8988T (cell line): ENCODE measurements at places on chromosomes 7 and 10.

DNA sequence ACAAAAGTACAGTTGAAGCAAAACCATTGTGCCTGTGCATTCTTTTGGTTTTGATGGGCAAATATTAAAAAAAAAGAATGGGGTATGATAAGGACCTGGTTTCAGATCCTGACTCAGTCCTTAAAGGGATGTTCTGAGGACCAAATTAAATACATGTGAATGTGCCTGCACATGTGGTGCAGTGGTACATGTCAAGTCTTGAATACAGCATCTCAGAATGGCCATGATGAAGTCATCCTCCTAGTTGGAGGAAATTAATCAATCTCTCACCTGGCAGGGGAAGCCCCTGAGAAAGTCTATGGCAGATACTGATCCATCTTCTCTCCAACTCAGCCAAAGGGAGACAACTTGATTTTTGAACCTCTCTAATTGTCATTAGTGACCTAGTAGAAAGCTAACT is 207.0 kb downstream of the SUGCT start:
- no peak for DNase-seq

DNA sequence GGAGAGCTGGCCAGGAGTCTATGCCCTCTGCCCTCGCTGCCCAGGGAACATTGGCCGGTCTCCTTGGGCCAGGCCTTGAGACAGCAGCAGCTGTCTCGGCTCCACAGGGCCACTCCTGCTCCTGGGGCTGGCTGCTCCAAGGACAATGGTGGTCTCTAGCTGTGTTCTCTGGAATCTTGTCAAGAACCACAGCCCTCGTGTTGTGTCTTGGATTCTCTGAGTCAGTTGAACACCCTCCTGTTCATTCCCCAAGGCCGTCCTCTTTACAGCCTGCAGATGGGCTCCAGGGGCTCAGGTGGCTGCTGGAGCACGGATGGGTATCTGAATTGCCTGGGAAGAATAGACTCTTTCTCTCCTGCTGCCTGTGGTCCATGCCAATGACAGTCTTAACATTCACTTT is 511.1 kb downstream of the GLRX3 start:
- no peak for DNase-seq

- DNase-seq, result no peak
These were observed 91.8 kb upstream of the TMEM168 start for GRCh38 chr7:112882022-112882421.

GRCh38 chr7:44201813-44202212 is 1.0 kb downstream of the YKT6 start:
- DNase-seq, result no peak

DNA sequence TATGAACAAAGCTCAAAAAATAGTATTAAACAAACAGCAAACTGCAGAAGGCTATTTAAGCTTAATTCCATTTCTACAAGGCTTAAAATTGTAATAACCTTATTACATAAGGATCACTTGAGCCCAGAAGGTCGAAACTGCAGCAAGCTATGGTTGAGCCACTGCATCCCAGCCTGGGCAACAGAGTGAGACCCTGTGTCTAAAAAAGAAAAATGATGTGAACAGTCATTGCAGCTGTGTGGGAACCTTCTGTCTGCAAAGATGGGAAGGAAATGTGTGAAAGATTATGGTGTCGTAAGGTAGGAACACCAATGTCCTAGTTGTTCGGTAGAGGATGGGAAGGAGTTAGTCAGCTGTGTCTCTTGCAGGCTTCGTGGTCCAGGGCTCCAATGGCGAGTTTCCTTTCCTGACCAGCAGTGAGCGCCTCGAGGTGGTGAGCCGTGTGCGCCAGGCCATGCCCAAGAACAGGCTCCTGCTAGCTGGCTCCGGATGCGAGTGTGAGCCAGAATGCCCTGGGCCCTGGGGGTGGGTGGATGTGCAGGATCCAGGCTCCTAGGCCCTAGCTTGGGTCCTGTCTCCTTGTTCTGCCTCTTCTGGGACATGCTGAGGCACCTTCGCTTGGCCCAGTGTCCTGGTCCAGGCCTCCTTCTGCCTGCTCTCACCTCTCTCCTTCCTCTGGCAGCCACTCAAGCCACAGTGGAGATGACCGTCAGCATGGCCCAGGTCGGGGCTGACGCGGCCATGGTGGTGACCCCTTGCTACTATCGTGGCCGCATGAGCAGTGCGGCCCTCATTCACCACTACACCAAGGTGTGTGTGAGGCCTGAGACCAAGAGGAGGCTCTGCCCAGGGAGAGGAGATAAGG is 9.1 kb downstream of the C10orf62 start:
- no peak for DNase-seq

GRCh38 chr10:131141645-131142516 is 169.6 kb downstream of the TCERG1L start:
- no peak for DNase-seq

- DNase-seq, result no peak
These were observed 2.4 kb upstream of the CFAP69 start for GRCh38 chr7:90242369-90243168.

GRCh38 chr7:12692479-12693259 is 5.2 kb downstream of the ARL4A start:
- no peak for DNase-seq
